Fibroblast of skin of right quadriceps (primary cell): ENCODE measurements at places on chromosomes 5 and 9.

DNA sequence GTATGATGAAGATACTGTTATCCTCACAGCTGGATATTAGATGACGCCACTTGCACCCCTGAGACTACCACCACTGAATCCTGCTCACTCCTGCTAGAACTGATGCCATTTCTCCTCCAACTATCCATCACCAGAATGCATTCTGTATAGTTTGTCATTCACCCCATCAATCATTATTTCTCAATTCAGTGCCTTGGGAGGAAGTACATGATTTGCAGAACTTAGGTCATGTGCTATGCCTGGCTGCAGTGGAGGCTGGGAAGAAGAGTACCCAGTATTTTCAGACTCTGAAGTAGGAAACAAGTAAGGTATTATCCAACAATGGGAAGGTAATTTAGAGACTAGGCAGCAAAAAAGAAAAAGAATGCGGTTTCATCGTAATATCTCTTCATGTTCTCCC lies 26.2 kb upstream of the HSD17B4 start:
- no peak for DNase-seq

DNA sequence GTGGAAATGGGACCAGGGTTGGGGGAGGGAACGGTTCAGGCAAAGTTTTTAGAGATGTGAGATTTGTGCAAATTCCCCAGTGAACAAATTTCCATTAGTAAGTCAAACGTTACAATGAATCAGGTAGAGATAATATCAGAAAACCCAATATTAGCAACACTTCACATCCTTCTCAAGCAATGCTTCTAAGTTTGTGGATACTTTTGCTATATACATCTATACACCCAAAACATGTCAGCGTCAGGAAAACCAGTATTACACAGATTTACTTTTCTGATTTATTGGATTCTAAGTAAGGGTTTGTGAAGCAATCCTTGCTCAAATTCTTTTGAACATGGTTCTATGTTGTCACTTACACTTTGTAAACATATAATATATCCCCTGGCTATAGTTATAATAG lies 6.5 kb downstream of the ALDH1A1 start:
- no peak for DNase-seq

DNA sequence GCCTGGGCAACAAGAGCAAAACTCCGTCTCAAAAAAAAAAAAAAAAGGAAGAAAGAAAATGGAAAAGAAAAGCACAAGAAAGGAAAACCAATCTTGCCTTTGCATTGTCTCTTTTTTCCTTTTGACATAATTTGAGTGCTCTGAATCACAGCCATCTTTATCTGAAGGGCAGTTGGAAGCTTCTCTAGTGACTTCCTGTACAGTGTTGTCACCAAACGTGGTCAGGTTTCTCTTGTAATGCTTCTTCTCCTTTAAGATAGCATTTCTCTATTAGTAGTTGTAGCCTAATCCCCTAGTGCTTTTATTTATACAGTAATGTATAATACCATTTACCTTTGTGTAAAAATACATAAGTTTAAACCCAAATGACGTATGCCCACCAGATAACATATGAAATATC lies 18.1 kb downstream of the PRKACG start:
- DNase-seq = no peak

DNA sequence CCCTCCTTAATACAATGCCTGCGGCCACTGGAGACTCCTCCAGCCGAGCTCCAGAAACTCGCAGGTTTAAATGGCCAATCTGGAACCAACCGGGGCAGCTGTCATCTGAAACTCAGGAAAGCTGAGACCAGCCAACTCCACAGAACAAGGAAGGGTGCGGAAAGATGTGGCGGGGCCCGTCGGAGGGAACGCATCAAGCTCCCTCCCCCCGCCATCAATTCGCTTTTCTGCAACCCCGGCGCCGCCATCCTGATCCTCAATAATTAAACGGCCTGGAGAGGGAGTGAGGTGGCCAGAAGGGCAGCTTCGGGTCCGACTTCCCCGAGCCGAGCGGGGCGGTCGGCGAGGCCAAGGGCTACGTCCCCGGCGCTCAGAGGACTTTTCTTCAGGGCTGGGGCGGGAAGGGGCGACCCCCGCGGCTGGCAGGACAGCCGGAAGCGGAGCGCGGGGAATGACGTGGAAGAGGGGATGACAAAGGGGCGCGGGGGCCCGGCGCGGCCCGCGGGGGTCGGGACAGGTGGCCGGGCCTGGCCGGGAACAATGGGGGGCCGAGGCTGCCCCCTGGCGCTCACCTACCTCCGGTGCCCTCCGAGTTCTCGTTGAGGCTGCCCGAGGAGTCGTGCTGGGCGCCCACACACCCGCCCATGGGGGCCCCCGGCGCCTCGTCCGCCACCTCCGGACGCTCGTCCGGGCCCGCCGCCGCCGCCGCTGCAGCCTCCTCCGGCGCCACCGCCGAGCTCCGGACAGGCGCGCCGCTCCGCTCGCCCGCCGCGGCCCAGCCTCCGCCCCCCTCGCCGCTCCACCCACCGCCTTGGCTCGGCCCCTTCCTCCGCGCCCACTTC lies at the start of gene UBTD2:
Gene UBTD2 (minus strand): TSS at position 745 of the 842 bp plus-strand sequence. CDS start 99 bp downstream, at position 646.
- peak; percentile 80 for DNase-seq

GRCh38 chr9:81476813-81477490 lies 212.4 kb downstream of the TLE1 start:
- no peak for DNase-seq

DNA sequence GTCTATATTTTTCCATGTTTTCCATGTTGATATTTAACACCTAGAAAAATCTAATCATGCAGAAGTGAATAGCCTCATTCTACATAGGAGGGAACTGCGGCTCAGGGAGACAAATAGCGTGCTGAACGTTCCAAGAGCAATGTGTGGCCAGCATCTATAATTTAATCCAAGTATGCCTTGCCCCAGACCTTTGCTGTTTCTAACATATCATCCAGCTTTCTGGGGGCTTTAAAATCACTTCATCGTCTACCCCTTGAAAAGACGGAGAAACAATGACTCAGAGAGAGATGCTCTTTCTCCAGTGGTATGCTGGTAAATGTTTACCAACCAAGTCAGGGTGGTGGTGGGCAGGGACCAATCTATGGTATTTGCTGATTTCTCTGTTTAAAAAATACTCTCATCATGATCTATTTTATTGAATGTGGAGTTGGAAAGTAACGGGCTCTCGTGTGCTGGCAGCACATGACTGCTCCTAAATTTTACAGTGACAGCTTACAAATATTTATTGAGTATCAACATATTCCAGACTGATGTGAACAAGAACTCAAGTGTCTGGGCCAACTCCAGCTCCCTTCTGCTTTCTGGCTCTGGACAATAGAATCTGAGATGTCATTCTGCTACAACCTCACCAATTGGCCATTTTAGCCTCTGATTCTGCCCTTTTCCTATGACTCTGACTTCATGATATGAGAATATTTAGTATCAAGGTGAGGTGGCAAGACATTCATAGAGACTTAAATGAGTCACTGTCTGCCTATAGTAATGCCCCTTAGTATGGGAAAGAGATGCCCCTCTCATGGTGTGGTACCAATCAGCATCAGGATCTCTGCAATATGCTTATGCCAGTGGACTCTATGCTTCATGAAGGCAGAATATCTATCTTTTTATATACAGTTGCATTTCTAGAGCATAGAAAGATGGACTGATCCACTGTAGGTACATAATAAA lies 407.4 kb upstream of the TNC start:
- DNase-seq = no peak

DNA sequence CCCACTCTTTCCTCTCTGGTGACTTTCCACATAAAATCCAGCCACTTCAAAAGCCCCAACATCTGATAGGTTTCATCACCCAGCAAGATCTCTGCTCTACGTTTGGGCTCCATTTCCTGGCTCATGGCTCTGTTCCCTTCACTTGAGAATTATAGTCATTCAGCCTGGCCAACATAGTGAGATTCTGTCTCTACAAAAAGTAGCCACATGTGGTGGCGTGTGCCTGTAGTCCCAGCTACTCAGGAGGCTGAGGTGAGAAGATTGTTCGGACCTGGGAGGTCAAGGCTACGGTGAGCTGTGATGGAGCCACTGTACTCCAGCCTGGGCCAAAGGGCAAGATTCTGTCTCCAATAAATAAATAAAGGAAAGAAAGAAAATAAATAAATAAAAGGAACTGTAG lies 83.3 kb upstream of the IGFBPL1 start:
- no peak for DNase-seq

DNA sequence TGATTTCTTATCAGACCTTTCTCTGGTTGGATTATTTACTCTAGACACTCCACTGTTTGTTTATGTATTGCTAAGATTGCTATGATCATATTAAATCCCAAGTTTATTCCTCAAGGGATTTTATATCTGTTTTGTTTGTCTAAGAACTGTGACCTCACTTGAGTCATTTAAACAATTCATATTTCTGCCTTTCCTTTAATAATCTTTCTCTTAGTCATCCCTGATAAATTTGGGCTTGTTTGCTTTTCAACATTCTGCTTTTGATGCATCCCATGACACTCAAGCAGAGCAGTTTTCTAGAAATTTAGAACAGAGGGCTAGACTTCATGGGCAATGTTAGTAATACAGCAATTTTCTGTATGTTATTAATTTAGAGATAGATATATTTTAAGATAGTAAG lies 231.6 kb upstream of the TNC start:
- peak; percentile 61 for DNase-seq

DNA sequence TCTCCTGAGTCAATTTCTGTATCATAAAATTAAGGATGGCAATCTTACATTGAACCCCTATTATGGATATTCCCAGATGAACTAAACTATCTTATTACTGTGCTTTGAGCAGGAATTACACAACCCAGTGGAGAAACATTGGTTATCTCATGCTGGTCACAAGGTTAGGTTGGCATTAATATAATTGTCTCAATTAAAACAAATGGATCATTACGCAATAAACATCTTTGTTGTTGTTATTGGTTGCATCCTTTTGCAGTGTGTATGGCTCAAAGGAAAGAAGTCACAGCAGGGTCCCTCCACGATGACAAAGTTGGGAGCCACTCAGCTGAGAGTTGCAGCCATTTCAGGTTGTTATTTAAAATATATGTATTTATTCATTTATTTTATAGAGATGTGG lies 297.0 kb upstream of the KLF4 start:
- no peak for DNase-seq

DNA sequence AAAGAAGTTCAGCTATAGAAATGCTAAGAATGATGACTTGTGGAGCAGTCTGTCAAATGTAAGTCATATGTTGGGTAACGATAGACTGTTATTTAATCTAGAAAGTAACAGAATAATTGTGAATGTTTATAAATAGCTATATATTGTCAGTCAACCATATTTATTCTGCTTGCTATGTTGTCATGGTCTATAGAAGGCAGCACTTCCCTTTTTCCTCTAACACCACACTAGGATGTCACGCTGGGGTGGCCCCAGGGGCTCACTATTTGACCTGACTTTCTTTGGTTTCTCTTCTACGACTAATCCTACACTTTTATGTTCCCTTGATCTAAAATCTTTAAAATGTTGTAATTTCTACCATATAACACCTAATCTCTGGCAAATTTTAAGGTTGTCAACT lies 20.5 kb downstream of the ERAP2 start:
- DNase-seq = no peak

DNA sequence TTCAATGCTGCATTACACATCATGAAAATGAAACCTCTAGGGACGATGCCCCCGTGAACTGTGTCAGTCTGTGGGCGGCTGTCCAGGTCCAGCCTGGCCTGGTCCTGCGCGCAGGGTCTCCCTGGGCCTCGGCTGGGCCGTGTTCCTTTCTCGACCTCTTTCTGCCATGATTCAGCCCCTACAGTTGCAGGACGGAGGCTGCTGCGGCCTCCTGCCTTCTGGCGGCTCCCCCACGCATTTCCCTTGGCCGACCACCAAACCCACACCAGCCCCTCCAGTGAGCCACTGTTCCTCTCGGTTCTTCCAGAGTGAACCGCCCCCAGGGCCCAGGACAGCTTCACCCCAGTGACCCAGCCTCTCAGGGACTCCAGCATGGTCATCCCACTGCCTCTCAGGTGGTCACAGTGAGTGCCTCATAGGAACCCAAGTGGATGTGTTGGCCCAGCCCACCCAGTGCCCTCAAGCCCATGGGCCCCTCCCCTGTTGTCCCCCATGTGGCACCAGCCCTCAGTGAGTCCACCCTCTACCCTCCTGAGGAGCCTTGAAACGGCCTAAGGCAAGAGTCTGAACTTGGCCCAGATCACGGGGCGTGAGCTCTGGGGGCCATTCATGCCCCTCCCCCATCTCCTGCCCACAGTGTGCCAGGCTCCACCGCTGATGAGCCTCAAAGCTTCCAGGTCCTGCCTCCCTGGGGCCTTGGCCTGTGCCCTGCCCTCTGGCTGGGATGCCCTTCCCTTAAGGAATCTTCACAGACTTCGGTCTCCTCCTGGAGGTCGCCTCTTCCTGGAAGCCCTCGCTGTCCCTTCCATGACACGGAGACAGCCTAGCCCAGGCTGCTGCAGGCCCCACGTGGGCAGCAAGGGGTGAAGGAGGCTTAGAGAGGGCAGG lies 10.0 kb upstream of the CLIC3 start:
- DNase-seq = no peak

DNA sequence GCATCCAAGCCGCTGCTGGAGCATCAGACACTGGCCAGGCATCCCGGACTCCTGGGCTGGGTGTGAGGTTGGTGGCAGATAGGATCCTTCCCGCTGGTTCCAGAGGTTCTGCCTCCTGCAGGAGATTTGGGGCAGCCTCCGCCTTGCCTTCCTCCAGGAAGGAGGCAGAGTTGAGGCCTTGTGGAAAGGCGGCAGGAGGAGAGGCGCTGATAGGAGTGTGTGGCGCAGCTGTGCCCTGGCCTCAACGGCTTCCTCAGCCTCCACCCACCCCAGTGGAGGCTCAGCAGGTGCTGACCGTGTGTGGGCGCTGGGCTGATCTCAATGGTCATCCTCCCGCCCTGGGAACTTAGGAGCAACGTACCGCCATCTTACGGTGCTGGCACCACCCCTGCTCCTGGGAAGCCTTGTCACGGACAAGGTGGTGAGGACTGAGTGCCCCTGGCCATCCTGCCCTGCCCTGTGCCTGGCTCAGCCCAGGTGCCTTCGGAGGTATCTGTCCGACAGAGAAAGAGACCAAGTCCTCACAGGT lies 10.2 kb downstream of the NCS1 start:
- DNase-seq = no peak

DNA sequence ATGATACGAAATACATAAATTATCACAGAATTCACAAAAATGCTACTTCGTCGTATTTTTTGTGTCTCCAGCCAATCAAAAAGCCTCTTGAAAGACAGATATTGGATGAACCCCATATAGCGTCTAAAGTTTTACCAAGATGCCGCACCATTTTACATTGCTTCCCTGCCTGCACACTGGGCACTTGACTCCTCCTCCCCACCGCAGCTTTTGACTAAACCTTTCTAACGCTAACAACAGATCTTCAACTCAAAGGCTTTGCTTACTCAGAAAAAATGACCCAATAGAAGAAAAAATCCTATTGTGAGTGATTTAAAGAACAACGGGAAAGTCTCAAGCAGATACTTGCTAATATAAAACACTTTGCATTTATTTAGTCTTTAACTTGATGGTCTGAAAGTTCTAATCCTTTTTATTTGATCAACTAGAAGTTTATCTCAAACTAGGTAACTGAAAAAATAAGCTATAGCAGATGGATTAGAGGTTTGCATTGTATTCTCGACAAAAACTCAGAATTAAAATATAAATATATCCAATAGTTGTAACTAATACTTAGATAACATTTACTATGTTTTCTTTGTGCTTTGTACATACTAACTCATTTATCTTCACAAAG lies 609.1 kb upstream of the DMAC1 start:
- DNase-seq = no peak

GRCh38 chr5:122756264-122756911 lies 18.5 kb upstream of the SNX2 start:
- DNase-seq = peak; percentile 85

- no peak for DNase-seq
Measured at GRCh38 chr9:98708103-98708932, 417 bp downstream of the GABBR2 start.

GRCh38 chr9:99848447-99848846 lies 26.8 kb downstream of the NR4A3 start:
- DNase-seq = no peak

GRCh38 chr5:78537821-78538220 lies 110.8 kb downstream of the LHFPL2 start:
- DNase-seq = peak; percentile 64
